ENCODE measurements at places on chromosomes 7 and 10. TPM values are rescaled to one million over a fixed set of nuclear protein-coding genes. Genes with fewer than 3 reads are reported as not detected.

DNA sequence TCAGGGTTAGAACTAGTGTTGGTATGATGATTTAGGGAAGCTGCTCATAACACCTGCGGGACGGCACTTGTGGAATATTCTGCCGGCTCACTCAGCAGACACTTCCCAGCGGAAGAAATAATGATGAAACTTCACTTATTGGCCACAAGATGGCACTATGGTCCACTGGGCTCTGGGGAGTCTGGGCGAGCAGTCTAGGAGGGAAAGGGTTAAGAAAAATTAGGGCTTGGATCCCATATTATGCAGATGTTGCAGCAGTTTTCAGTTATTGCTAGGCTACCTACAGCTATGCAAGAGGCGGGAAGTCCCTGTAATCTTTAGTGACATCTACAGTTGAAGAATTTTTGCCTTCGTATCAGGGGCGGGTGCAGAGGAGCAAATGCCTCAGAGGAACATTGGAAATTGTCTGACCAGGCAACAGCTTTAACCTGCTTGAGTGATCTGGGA is 238.7 kb upstream of the PRSS58 start:
- no peak for DNase-seq

DNA sequence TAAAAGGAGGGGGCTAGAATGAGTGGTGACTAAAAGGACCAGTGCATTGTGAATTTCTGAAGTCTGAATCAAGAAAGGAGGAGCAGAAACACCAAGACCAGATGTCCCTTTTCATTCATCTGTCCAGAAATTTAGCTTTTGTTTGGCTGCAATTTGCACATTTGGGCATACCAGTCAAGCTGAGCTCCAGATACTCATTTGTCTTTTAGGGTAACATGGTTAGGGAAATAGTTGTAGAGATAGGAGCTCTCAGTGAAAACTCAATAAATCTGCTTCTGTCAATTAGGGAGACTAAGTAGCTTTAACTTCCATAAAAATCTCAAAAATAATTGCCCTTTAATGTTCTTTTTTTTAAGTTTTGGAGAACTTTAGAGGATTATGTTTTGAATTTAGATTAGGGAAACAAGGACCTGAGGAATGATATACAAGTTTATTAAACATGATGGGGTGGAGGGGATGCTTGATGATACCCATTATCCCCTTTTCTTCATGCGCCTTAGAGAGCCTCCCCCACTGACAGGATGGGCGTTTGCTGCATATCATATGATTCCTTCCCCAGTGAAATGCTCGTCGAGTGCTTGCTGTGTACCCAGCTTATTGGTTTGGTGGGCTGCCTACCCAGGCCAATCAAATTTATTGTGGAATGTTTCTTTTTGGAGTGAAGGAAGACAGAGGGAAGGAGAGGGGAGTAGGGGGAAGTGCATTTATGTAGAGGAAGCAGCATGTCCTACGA is 50.7 kb upstream of the RPA3 start:
- no peak for DNase-seq

The METTL27 gene
- 2.1 TPM for polyA plus RNA-seq

The IGF2BP3 gene
- polyA plus RNA-seq: not detected

All from sigmoid colon (tissue), 7 donors.